Brain pericyte (primary cell): ENCODE measurements at places on chromosomes 1 and 21.

- no peak for DNase-seq
These were observed 10.4 kb downstream of the MGST3 start for GRCh38 chr1:165641231-165641987.

DNA sequence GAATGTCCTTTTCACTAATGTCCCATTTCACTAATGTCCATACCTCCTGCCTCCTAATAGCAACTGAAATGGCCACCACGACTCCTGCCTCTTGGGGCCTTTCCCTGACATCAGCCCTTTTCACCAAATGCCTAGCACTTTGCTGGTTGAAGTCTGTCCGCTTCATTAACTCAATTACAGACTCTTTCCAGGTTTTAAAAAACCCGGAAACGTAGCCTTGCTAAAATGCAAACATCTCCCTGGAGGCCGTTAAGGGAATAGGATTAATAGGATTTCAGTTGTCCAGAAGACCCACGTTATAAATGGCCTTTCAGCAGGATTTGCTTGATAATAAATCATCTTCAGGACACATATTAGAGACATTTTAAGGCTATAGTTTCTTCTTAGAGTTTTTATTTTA, 25.7 kb upstream of the ERO1B start:
- DNase-seq: no peak

DNA sequence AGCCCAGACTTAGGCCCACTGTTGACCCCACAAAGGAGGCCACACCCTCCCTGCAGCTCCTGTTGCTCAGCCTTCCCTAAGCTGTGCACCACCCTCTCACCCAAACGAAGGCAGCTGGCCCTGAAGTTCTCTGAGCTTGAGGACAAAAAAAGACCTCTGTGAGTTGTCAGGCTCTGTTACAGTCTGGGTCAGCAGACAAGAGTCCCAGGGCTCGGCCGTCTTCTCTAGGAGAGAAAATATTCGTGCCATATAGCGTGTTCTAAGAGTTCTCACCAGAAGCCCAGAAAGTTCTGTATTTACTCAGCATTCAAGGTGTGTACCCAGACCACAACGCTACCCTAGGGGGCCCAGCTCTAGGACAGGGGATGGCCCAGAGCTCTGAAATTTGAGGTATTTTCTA, 25.5 kb upstream of the LYST start:
- no peak for DNase-seq

- DNase-seq: no peak
These were observed 530.8 kb upstream of the BEND5 start for GRCh38 chr1:49307457-49307856.

DNA sequence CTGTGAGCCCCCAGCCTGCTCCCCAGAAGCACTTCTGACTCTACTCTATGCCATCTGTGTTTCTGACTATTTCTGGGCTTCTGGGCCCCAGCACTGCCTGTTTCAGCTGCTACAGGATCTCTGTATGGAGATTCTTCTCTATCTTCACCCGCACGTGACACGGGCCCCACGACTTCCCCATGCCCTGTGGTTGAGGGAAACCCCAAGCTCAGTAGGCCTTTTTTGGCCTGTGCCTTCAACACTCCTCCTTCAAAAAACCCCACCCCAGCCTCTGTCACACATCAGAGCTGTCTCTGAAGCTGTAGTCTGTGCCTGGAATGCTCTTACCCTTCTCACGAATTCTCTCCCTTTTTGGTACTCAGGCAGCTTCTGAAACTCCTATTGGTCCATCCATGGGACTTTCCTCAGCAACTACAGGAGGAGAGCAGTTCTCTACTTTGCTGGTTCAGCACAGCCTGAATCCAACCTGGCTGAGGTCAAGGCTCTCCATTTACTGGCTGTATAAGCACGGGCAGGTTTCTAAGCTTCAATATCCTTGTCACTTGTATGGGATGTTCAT, 2.0 kb upstream of the NID1 start:
- no peak for DNase-seq

DNA sequence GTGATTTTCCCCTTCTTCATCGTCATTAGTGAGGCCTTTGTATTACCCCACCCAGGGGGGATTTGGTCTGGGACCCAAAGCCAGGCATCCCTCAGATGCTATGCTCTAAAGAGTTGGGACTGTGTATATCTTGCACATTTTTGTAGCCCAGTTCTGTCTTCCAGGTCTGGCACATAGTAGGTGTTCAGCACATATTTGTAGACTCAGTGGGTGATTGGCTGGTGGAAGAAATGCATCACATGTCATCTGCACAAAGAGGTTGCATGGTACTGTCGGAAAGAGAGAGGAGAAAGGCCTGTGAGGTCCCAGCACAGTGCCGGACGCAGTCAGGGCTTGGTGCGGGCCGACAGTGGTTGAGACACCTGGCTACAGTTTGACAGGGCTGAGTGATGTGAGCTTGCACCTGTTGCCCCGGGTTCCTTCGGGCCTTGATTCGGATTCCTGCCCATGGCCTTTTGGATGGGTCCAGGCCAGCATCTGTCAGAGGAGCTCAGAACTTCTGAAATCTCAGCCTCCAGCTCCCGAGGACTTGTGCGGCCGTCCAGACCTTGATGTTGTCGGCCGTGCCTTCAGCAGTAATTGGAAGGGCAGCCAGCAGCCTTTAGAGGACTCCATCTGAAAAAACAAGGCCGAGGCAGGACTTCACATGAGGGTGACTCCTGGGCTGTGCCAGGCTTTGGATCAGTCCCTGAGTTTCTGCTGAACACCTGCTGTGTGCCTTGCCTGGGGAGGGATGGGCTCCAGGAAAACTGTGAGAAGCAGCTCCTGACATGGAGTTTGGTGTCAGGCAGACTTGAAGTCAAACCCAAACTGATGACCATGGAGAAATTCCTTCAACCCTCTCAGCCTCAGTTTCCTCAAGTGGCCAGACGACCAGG, 40.9 kb upstream of the PADI1 start:
- no peak for DNase-seq

- no peak for DNase-seq
These were observed at the start of gene XKR8 for GRCh38 chr1:27959792-27960603. Gene XKR8 (plus strand): TSS chr1:27959973. CDS start chr1:27960070, 97 bp downstream.

GRCh38 chr21:27596196-27596595, 629.3 kb upstream of the ADAMTS5 start:
- DNase-seq: no peak

DNA sequence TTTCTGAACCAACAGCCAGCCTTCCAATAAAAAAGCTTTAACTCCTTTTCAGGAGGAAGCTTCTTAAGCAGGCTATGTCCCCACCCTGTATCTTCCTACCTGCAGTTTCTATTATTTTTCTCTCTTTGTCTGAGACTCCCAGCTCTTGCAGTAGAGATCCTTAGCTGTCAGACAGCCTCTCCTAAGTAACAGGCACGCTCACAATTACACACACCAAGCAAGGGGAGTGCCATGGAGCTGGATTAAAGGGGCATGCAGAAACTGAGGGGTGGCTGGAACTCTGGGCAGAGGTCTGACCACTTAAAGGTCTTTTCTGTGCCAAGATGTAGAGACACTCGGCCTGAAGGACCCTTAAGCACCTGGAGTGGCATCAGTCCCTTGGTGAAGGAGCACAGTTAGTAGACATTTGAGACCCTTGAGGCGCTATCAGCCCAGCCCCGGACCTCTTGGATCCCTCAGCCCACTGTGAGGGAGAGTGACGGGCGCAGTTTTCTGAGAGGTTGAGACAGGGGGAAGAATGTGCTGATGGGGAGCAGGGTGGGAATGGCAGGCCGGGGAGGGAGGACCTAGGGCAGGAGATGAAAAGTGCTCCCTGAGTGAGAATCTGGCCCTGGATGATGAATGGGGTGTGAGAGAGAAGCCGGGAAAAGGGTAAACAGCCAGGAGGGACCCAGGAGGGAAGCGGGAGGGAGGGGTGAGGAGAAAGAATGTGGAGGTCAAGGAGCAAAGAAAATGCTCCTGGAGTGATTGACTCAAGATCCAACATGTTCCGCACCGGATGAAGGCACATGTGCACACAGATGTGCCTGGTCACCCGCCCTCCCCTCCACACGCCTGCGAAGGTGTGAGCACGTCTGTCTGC, 13.3 kb downstream of the PLXNA2 start:
- no peak for DNase-seq

GRCh38 chr1:10866321-10867093, 70.1 kb upstream of the CASZ1 start:
- no peak for DNase-seq

DNA sequence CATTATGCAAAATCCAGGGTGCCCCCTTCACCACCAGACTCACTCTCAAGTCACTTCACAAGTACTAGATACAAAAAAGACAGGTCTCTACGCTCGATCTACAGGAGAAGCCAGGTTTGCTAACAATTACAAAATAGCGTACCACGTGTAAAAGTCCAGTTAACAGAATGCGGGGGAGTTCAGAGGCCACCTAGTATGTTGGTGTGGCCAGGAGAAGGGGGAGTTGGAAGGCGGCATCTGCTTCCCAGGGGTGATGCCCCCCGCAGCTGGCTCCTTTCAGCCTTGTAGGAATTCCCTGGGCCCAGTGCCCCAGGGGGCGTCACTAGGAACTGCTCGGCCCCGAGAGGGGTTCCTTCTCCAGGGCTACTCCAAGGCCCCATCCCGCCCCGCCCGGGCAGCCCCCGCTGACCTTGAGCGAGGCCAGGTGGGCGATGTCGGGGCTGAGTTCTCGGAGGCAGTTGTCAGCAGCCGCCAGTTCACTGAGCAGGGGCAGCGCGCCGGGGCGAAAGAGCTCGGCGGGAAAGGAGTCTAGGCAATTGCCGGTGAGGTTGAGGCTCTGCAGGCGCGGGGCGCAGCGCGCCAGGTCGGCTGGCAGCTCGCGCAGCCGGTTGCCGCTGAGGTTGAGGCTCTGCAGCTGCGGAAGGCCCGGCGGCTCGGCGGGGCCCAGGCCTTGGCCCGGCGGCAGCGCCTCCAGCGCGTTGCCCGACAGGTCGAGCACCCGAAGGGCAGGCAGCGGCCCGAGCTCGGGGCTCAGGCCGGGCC, 664 bp downstream of the LRRC47 start:
- DNase-seq: no peak

DNA sequence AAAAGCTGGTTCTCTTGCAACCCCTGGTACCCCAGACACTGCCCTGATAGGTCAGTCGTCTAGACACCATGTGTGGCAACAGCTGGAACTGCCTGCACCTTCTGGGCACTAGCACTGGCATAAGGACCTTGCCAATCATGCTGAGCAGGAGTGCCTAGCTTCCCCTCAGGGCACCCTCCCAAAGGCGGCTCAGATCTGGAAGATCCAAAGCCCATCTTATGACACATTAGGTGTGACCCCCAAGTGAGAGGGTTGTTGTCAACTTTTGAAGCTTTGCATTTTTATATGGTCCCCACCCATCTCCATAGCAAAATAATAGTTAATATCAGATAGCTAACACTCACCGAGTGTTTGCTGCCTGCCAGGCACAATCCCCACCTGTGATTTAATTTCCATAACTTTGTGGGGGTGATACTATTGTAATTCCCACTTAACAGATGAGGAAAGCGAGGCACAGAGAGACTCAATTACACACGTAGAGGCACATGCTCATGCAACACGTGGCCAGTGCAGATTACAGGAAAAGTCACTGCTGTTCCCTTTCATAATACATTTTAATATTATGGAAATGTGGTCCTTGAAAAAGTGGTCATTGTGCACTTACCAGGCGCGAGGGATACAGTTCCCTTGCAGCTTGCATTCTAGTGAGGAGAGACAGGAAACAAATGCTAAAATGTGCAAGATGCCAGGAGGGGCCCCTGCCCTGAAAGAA, 25.8 kb downstream of the EXOC8 start:
- no peak for DNase-seq

DNA sequence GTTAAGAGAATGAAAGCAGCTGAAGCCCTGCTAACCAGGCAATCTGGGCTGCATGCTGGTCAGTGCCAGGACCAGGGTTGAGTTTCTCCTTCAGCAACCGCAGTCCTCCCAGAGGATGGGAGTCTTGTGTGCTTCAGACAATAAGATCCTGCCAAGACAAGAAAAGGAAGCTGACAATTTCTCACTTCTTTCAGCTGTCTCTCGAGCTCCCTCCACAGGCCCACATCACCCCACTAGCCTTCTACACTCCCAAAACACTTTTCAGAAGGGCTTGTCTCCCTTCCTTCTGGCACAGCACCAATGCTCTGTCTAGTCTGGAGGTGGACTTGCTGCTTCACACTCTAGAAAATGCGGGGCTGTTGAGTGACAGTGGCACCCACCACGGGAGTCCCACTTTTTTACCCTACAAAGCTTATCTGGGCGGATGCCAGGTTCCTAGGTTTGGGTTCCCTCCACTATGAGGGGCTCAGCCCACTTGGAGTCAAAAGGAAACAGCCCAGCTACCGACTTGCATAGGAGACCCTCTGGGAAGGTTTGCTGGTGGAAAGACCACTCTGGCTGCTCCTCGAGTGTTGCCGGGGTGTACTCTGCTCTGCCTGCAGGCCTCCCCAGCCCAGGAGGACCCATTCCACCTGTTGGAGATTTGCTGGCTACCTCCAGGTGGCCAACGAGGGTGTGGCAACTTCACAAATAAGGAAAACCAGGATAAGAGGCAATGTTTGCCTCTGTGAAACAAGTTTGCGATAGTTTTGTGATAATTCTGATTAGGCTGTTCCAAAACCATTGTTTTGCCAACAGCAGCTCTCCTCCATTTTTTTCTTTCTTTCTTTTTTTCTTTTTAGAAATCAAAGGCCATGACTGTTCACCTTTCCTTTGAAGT, 68.9 kb downstream of the TENT5C start:
- no peak for DNase-seq

GRCh38 chr21:31908106-31909031, 35.5 kb downstream of the HUNK start:
- DNase-seq: no peak

GRCh38 chr1:5976726-5977493, 15.3 kb downstream of the NPHP4 start:
- DNase-seq: no peak

DNA sequence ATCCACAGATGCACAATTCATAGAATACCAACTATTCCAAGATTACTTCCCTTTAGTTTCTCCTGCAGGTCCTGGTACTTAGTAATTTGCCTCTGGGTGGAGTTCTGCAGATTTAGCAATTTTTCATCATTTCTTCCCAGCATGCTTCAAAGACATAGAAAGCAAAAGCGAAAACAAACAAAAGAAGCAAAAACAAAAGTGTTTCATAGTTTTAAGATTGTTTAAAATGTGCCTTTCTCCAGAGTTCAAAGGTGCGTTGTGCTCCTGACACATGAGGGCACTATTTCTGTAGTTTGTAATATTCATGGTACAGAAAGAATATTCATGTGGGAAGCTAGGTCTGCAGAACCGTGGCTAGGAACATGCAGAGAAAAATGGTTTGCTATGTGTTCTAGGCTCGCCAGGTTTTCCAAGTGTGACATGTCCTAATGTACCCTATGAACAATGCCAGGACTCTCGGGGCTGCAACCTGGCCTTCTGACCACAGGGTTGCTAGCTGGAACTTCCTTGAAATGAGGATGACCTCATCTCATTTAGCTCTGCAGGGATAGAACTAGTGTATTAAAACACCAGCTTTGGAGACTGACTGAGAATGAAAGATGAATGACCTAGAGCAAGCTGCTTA, 30.0 kb upstream of the RCSD1 start:
- no peak for DNase-seq

- DNase-seq: no peak
These were observed 12.1 kb upstream of the ABL2 start for GRCh38 chr1:179241530-179242097.

- DNase-seq: no peak
These were observed 18.8 kb downstream of the NEK7 start for GRCh38 chr1:198175423-198176170.

GRCh38 chr1:74857676-74858075, 124.7 kb downstream of the TYW3 start:
- no peak for DNase-seq

- no peak for DNase-seq
These were observed 57.5 kb downstream of the IARS2 start for GRCh38 chr1:220151454-220151853.
